ENCODE measurements at places on chromosomes 6 and 20. TPM values are rescaled to one million over a fixed set of nuclear protein-coding genes. Genes with fewer than 3 reads are reported as not detected.
A peak's percentile ranks its signal among the peaks of the same experiment; 100 is the strongest.

DNA sequence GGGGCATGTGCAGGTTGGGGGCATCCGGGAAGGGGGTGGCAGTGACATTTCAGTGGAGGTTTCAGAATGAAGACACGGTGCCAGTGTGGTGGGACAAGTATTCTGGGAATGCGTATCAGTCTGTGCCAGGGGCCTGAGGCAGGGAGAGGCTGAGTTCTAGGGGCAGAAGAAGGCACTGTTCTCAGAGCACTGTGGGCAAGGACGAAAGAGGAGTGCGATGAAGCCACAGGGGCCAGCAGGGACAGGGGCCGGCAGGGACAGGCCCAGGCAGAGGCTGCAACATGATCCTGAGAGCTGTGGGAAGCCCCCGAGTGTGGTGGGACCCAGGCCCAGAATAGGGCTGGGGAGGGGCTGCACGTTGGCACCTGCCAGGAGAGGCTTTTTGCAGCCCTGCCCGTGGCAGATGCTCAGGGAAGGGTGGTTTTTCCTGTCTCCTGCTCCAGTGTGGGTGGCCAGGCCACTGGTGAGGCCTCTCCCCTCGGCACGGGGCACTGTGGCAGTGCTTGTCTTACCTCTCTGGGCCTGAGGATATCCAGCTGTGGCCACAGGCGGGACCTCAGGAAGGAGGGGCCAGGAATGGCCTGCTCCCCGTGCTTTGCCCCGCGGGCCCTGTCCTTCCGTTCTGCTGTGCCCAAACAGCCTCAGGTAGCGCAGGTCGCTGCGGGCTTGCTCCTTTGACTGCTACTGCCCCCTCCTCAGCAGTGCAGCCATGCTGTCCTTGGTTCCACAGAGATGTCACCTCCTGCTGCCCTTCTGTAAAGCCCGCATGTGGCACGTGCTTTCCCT is 10.0 kb downstream of the ENTPD6 start:
- peak; percentile 70 for DNase-seq

DNA sequence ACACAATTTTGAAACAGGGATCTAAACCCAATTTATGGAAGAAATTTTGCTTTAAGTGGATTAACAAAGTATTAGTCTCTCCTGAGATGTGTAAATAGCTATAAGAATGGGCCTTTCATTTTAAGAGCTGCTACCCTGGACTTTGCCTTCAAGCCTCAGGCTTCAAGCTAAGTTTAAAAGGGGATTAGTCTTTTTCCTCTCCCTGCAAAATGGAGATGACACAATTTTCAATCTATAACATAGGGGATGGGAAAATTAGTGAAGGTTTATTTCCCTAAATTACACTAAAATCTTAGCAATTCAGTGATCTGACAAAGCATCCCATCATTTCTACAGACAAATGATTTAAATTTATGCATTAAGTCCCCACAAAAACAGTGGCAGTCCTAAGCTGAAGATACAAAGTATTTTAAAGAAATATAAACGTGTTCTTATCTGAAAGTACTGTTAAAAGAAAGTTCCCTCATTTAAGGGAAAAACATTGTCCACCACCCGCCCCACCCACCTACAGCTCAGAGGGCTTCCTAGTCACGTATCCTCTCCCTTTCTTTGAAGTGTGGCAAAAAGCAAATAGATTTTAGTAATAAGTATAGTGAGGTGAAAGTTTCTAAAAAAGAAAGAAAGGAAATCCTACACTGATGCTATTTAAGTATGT is 14.5 kb downstream of the ARHGAP18 start:
- no peak for DNase-seq

DNA sequence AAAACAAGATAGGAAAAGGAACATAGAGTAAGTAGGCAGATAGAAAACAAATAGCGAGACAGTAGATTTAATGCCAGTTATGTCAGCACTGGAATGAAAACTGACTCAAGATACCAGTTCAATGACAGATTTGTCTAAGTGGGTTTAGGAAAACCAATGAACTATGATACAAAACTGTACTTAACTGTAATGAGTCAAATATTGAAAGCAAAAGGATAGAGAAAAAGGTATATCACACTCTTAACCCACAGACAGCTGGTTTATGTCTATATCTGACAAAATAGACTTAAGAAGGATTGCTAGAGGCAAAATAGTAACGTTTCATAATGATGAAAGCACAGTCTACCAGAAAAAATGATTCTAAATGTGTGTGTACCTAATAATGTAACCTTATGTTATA is 38.2 kb downstream of the ATRN start:
- DNase-seq = no peak

DNA sequence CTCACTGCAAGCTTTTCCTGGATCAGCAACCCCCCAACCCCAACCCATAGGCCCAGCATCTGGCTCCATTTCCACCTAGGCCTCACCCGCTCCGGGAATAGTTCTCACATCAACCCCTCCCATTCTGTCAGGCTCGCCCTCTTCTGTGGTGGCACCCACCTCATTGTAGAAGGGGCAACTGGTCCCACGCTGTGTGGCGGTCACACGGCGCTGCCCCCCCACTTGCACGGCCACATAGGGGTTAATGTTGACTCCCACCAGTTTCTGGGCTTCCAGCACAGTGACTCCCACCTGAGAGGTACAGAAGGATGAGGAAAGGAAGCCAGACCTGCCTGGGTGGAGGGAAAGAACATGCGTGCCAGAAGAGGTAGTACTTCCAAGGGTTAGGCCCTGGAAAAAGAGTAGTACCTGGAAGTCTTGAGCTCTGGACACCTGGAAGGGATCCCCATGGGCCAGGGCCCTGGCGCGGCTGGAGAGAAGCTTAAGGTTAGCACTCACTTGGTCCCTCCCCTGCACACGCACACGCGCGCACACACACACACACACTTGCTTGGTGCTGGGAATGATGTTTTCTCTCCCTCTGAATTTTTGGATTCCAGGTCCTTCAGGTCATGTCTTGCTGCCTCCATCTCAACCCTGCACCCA is 12.7 kb upstream of the SPAG4 start:
- no peak for DNase-seq

GRCh38 chr6:170113141-170113540 is 177.7 kb downstream of the DLL1 start:
- DNase-seq = no peak

DNA sequence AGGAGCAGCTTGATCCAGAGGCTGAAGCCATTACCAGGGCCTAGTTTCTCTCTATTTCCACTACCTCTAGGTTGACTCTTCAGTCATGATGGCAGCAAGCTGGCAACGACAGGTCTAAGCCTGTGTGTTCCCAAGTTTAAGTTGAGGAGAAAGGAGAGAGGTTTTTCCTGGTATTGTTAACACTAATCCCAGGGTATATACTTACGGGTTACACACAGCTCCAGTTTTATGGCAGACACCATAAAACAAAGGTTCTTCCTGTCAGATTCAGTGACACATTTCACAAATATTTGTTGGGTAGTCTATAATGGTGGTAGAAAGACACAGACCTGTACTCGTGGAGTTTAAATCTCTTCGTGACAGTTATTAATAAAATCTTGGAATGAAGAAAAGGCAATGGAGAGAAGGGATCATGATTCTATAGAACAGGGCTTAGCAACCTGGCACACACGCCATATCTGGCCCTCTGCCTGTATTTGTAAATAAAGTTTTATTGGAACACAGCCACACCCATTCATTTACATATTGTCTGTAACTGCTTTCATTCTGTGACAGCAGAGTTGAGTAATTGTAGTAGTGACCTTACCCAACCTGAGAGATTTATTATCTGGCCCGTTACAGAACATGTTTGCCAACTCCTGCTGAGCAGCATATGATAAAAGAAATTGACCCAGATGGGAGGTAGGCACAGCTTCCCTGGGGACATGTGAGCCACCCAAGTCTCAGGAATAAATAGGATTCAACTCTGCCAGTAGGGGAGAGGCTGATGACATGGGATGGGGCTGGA is 323.3 kb downstream of the CDH4 start:
- no peak for DNase-seq

- no peak for DNase-seq
Measured at GRCh38 chr6:143270026-143270425, 180.5 kb downstream of the ADAT2 start.

DNA sequence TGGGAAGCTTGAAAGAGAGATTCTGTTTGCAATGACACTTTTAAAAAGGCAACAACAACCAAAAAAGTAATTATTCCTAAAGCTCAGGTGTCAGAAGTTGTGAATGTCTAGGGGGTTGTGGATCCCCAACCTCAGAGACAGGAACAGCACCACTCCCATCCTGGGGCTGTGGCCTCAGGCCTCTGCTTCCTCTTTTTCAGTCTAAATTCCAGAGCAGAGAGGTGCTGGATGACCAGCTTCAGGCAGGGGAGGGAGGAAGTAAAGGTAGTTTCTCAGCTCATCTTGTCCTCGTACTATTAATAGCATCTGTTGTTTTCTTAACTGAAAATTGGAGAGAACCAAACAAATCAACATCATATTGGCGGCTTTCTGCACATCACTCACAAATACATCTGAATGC is 8.3 kb downstream of the NT5E start:
- peak; percentile 24 for DNase-seq

Gene FKBP1C
- total RNA-seq = 2.0 TPM

GRCh38 chr6:42013134-42013516 is 37.2 kb upstream of the TAF8 start:
- DNase-seq = no peak

- DNase-seq = no peak
Measured at GRCh38 chr6:79684876-79685275, 53.7 kb downstream of the SH3BGRL2 start.

- DNase-seq = no peak
Measured at GRCh38 chr6:7561153-7561964, 19.9 kb downstream of the DSP start.

Gene GSTA3
- total RNA-seq = not detected

Gene SLC35D3
- 0.42 TPM for total RNA-seq

DNA sequence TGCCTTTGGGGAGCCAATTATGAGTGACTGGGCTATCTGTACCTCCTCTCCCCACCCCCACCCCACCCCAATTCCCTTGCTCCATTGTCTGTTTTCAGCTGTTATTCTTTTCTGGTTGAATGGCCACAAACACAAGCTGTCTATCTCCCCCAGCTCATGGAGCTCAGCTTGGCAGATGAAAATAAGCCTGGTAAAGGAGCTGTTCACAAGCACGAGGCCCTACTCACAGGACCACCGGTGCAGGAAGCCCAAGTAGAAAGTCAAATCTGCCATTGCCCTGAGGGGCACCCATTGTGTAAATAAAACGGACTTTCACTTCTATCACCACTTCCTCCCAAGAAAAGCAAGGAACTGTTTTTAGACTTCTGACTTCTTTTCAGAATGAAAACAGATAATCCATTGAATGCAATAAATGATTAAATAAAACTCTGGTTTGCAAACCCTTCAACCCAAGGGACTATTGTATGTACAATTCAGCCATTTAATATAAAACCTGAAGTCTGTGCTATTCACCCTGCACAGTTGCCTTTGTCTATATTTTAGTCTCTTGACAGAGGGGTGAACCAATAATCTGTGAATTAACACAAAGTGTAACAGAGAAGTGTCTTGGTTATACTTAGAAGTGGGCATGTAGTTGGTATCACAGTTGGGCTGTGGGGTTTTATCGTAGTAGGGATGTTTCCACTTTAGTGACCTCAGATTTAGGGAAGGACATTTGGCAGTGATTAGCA is 27.7 kb downstream of the RIPOR2 start:
- no peak for DNase-seq

Gene PPP1R14C
- total RNA-seq = 0.10 TPM

- peak; percentile 55 for DNase-seq
Measured at GRCh38 chr20:10696650-10697049, 22.9 kb upstream of the JAG1 start.

DNA sequence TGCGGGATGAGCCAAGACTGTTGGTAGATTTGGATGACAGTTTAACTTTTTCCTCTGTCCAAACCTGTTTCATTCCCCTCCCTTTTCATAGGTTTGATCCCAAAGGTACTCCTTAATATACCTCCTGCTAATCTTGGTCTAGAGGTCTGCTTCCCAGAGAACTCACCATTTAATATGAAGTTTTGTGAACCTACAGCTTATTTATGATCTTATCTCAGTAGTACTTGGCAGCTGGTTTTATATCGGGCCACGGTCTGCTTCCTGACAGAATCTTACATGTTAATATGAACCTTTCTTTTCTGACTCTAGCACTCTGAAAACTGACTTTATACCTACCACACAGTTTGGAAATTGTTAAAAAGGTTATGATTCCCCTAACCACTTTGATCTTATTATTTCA is 138.7 kb downstream of the MACROD2 start:
- no peak for DNase-seq

DNA sequence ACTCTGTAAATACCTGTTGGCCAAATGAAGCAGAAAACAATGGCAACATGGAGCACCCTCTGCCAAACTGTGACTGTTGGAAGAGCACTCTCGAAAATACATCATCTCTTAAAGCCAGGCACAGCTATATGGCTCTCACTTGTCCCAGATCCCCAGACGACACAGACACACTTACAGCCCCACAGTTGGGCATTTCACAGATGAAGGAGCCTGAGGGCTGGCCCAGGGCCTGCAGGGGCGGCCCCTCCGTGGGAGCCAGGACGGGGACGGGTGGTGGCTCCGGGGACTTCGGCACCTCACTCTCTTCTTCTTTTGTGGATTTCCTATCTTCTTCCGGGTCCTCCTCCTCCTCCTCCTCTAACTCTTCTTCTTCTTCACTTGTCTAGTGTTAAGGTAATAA is 18.4 kb upstream of the MRPS10 start:
- DNase-seq = no peak

DNA sequence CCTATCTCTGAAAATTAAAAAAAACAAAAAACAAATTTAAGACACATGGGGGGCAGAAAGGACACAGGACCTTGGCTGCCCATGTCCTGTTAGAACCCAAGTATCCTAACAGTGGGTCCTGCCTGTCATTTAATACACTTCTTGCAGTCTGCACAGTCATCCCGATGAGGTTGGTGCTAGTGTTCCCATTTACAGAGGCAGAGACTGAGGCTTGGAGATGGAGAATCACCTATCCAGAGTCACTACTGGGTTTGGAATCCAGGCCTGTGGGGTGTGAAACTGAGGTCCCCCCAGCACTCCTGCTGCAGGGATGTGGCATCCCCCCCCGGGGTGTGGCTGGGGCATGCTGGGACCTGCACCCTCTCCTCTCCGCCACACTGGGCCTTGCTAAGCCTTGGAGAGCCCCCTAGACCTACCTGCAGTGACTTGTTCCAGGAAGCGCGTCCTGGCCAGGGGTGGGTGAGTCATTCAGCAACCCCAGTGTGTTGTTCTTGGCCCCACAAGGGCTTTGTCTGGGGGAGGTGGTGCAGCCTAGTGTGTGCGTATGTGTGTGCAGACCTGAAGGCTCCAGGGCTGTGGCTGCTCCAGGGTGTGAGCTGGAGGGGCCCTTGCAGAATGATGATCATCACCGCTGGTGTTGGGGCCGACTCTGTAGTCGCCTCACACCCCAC is 49.7 kb downstream of the BCAS4 start:
- DNase-seq = no peak

Gene WFDC6
- not detected for total RNA-seq

GRCh38 chr6:28402197-28402596 is 2.6 kb upstream of the ZSCAN12 start:
- no peak for DNase-seq

Data from H7 (cell line).